ENCODE measurements at places on chromosomes 2 and 18.

- no peak for DNase-seq
Observed at GRCh38 chr2:85814802-85815550, 61.2 kb downstream of the ATOH8 start.

GRCh38 chr2:34388446-34388845 is 789.3 kb upstream of the FAM98A start:
- no peak for DNase-seq

DNA sequence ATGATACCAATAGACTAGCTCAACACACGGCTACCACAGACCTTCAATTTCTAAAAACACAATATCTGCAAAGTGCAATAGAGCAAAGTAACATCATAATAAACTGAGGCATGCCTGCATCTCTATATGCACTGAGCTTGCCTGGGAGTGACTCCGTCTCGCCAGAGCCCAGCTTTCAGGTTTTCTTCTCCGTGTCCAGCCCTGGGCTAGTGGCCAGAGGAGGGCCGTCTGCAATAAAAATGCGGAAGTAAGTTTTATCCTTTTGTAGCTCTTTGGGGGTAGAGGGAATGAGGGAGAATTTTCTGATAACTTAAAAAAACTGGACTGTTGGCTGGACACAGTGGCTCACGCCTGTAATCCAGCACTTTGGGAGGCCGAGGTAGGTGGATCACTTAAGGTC is 41.0 kb upstream of the GPR17 start:
- DNase-seq, result no peak

GRCh38 chr2:179191110-179191509 is 73.5 kb downstream of the SESTD1 start:
- no peak for DNase-seq

DNA sequence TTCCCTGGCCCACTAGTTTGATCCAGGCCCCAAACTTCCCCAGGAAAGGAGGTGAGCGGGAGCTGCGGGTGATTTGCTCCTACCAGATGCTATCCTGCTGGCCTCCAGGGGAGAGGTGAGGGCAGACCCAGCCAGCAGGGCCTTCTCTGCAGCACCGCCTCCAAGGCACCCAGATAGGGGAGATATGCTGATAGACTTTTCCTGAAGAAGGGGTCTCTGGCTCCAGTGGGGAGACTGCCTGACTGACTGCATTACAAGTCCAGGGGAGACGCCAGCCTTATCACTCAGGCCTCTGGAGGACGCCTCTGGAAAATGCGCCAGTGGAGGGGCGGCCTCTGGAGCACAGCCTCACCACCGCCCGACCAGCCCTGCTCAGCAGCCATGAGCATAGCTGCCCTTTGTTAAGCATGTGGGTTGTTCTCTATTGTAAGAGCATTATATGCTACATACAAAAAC is 60.6 kb upstream of the SMAD7 start:
- DNase-seq, result no peak

DNA sequence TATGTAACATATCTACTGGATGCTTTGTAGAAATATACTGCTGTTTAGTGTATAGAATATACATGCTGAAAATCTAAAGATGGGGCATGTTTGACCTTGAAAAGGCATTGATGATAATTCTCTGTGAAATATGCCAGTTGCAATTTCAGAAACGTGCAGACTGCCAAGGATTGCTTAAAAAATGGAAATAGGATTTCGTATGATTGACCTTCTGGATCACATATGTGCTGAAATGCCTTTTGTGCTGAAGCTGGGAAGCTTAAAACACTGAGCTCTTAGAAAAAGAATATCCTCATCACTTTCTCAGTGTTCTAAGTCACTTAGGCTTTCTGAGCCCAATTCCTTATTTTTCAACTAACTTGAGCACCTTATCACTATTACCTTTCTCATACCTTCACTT is 14.3 kb downstream of the NYAP2 start:
- DNase-seq, result no peak

DNA sequence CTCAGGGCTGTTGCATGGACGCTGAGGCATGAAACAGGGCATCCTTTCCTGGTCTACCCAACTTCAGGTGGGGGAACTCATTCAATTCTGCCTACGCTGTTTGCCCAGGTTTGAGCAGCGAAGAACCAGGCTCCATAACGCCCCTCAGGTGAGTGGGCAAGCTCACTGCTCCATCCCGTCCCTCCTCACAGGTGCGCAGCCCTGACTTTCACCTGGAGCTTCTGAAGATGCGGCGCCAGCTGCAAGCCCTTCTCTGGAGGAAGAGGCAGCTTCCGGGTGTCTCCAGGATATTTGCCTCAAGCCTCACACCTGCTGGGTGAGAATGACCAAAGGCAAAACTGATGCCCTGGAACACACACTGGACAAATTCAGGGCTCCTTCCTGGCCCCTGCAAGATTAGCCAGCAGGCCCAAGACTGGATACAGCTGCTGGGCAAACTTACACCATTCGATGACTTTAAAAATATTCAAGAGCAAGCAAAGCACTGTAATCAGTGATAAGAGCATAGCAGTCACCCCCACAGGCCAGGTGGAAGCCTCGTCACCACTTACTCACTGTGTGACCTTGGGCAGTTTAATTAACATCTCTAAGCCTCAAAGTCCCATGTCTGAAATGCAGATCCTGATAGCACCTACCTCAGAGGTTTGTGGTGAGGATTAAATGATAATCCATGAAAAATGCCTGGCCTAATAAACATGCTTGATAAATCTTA is 97.7 kb downstream of the GYPC start:
- no peak for DNase-seq

DNA sequence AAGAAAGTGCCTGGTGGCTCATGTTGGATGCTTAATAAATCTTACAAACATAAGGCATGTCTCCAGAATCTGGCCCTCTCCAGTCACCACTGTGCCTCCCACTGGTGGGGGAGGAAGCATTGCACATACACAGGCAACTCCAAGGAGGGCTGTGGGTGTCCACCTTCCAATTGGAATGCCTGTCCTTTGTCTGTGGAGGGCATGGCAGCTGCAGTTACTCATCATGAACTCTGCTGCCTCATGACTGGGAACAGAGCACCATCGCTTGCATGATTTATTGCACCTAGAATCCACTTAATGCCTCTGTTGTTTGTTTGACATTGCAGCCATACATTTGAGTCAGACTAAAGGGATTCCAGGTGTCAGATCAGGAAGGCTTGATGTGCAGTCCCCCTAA is 278.9 kb downstream of the PRKCE start:
- DNase-seq, result no peak

- DNase-seq, result no peak
Observed at GRCh38 chr18:49206717-49207116, 253.7 kb downstream of the DYM start.
